ENCODE measurements at places on chromosomes 5 and 9. TPM values are rescaled to one million over a fixed set of nuclear protein-coding genes. Genes with fewer than 3 reads are reported as not detected.

The ZDHHC11B gene
- total RNA-seq, result 4.5 TPM

The SPRY4 gene
- 25.6 TPM for total RNA-seq

The PCDHGB7 gene
- total RNA-seq, result 14.2 TPM

The ZNF366 gene
- 3.1 TPM for total RNA-seq

The C5orf63 gene
- 1.2 TPM for total RNA-seq

DNA sequence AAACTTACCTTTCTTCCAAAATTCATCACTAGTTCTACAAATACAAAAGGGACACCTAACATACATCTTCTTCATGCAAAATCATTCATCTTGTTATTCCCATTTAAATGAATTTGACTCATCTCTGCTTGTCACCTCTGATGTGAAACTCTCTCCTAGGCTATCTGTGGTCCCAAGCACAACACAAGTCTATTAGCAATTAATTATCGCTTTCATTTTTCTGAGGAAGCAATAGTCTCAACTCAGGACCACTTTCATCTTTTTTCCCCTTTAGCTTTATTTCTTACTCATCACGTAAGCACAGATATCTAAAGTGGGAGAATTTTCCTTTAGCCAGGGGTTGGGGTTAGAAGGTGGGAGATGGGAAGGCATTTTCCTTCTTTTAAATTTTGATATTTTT is 131.9 kb downstream of the ST8SIA4 start:
- no peak for DNase-seq

DNA sequence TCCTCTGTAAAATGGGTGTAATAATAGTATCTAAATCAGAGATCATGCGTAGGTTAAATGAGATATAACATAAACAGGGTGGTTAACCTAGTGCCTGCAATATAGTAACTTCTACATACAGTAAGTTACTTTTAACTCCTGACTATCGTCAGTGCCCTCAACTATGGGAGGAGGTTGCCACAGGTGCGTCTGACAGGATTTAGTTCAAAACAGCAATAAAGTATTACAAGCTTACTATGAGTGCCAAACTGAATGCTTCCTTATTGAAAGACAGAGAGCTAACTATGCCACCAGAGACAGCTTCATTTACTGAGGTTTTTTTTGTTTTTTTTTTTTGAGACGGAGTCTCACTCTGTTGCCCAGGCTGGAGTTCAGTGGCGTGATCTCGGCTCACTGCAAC is 209.0 kb downstream of the ADAMTSL1 start:
- no peak for DNase-seq

Data from esophagus muscularis mucosa (tissue), 4 donors.